ENCODE measurements at places on chromosomes 7 and 10.

GRCh38 chr7:117871778-117872538, 1.3 kb downstream of the CTTNBP2 start:
- DNase-seq: no peak

DNA sequence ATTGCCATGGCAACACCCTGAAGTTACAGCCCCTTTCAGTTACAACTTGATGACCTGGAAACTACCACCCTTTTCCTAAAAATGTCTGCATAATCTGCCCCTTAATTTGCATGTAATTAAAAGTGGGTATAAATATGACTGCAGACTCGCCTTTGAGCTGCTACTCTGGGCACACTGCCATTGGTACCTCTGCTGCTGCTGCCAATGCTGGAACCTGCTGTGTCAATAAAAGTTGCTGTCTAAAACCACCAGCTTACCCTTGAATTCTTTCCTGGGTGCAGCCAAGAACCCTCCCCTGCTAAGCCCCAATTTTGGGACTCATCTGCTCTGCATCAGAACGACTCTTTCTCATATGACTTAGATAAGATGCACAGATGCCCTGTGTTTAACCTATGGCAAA, 10.2 kb upstream of the FRA10AC1 start:
- DNase-seq: no peak

- DNase-seq: no peak
Measured at GRCh38 chr7:73690646-73691045, 7.2 kb downstream of the BUD23 start.

DNA sequence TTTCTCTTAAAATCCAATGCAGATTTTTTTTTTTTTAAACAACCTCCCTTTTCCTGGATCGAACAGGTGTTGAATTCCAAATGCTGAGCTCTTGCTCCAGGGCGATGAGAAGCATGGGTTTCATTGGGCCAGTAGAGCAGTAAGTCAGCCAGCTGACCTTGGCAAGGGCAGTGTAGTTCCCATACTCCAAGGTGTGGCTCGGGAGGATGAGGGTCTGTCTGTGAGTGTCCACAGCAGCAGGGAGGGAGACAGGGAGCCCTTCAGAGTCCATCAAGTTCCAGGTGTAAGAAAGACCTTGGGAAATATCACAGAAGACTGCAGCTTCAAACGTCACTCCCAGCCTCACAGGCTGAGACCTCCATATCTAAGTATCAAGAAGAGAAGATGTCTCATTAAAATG, 50.4 kb downstream of the PKD1L1 start:
- no peak for DNase-seq

GRCh38 chr7:114416129-114416990, 1.7 kb downstream of the FOXP2 start:
- no peak for DNase-seq

DNA sequence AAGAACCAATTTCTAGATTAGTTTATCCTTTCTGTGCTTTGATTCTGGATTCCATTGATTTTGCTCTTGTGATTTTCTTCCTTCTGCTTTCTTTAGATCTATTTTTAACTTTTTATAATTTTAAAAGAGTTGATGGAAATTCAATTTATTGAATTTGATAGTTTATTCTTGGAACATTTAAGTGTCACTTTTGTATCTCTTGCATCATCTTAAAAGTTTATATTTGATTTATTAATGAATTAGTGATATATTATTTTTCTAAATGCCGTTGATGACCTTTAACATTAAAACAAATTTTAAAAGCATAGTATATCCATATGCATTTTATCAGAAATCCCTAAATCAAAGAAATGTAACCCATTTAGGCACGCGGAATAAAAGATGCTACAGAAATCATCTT, 26.9 kb downstream of the DMTF1 start:
- no peak for DNase-seq

All from AG04450 (cell line).